ENCODE measurements at places on chromosomes 16 and 17.

DNA sequence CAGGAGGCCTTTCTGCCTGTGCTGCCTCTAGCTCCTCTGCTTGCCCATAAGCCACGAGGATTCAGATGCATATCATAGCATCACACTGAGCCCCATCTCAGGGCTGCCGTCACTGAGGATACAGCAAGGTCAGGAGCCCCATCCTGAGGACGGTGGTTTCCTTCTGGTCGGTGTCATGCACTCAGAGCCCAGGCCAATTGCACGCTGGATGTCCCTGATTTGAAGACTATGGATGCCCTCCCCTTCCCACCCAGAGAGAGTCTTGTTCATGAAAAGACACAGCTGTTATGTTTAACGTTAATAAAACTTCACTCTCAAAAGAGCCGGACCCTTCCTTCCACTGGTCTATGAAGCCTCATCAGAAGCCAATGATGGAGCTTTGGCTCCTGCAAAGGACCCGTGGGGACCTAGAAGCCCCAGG lies 19.9 kb downstream of the COTL1 start:
- no peak for DNase-seq

DNA sequence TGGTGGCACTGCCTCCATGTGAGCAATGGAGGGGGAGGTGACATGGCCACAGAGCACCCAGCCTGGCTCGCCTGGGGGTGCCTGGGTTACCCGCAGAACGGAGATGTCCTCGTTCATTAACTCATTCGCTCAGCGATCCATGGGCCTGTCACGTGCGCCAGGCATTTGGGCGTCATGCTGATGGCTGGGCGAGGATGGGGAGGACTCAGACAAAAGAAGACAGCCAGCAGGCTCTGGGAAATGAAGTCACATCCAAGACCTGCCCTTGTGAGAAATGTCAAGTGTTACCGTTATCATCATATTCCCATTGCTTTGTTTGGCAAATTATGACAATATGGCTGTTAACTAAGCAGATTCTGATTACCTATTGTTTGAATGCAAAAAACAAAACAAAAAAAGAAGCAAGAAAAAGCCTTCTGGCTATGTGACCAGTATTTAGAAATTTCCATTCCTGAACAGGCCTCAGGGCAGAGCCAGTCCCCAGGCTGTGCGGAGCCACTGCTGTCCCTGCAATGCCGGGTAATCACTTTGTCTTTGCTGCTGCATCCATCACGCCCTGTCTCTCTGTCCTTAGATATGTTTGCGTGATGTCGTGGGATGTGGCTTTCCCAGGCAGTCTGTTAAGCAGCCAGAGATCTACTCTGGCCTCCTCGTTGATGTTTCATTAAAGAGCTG lies 57.9 kb downstream of the CMIP start:
- DNase-seq: no peak

- no peak for DNase-seq
These were observed 17.2 kb downstream of the CRISPLD2 start for GRCh38 chr16:84836967-84837366.

- DNase-seq: no peak
These were observed 3.3 kb upstream of the HELZ start for GRCh38 chr17:67248291-67248690.

All from WERI-Rb-1 (cell line).